ENCODE measurements at places on chromosomes 1 and 21.

DNA sequence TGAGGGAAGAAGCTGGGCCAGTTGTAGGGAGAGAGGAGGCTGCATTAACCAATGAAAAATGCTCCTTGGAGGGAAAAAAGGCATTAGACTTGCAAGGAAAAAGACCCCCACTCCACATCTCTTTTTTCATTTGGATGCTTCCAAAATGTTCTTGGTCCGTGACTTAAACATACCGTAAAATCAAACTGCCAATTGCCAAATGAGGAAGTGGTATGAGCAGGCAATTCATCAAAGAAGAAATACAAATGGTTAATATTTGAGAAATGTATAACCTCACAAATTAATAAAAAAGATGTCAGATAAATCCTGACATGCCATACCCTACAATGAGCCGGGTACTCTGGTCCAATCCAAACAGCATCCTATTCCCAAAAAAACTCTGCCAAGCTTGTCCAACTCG is 30.6 kb downstream of the KANK4 start:
- DNase-seq, result no peak

- no peak for DNase-seq
Observed at GRCh38 chr1:230194525-230194924, 127.5 kb downstream of the GALNT2 start.

DNA sequence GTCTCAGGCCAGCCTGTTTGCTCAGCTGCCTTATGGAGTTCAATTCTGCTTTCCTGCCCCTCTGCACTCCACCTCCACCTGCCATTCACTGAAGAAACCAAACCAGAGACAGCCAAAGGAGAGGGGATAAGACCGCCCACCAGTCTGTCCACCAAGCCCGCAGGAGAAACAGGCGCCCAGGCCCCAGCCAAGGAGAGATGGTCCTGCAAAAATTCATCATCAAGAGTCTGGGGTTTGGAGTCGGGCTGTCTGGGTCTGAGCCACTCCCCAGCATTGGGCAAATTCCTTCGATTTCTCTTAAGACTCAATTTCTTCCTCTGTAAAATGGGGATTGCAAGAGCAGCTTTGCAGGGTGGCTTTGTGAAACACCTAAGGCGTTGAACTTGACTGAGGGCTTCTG is 121.4 kb upstream of the RUNX3 start:
- DNase-seq, result no peak

- no peak for DNase-seq
Observed at GRCh38 chr21:45299864-45300785, 12.4 kb upstream of the POFUT2 start.

DNA sequence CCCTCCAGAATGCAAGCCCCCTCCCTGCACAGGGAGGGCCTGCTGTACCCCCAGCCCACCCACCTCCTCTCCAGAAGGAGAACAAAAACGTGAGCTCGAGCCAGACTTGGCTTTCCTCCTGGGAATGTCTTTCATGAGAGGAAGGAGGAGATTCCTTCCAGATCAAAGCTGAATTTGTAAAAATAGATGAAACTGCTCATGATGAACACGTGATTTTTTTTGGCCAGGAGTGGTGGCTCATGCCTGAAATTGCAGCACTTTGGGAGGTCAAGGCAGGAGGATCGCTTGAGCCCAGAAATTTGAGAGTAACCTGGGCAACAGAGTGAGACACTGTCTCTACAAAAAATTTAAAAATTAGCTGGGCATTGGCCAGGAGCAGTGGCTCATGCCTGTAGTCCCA is 21.8 kb downstream of the GPR157 start:
- no peak for DNase-seq

GRCh38 chr1:27873671-27874384 is 1.5 kb downstream of the THEMIS2 start:
- no peak for DNase-seq
